ENCODE measurements at places on chromosomes 3 and 15.

DNA sequence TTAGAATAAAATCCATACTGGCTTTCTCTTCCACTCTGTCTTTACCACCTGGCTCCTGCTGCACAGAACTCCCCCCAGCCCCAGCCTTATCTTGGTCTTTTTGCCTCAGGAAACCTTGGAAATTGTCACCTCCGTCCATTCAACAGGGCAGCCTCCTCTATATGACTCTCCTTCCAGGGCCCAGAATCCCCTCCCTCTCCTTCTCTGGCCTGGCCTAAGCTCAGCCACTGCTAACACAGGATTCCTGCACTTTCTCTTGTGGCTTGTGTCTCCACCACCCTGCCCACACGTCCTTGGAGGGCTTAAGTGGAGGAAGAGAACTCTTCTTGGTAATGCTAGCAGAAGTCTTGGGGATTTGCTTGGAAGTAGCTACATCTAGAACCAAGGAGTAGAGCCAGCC is 1.5 kb upstream of the IL17RD start:
- no peak for DNase-seq

GRCh38 chr15:28900041-28900891 is 14.5 kb downstream of the APBA2 start:
- no peak for DNase-seq

DNA sequence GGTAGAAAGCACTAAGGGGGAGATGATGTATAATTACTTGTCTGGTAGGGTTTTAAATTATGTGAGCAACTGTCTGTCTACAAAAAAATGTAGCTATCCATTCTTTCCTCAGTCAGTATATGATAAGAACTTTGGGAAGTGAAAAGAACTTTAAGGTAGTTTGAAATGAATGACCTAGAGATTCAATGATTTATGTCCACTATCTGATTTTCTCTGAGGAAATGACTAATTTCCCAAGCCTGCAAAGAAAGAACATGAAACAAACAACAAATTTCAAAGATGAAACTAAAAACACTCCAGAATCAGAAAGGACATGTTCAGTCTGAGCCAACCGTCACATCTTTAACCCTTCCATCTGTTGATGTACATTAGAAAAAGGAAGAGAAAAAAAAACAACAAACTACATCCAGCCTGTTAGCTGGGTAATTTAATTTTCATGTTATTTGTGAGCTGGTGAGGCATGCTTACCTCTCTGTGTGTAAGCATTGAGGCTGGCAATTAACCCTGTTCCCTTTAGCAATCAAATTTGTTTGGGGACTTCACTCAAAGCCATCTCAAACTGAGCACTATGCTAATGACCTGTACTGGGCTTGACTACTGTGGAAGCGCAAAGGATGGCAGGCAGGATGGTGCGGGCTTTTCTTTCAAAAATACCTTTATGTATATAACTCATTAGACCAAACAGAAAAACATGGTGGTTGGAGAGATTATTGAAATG is 220.1 kb downstream of the TUSC7 start:
- no peak for DNase-seq

GRCh38 chr3:30333903-30334302 is 272.5 kb upstream of the TGFBR2 start:
- no peak for DNase-seq

DNA sequence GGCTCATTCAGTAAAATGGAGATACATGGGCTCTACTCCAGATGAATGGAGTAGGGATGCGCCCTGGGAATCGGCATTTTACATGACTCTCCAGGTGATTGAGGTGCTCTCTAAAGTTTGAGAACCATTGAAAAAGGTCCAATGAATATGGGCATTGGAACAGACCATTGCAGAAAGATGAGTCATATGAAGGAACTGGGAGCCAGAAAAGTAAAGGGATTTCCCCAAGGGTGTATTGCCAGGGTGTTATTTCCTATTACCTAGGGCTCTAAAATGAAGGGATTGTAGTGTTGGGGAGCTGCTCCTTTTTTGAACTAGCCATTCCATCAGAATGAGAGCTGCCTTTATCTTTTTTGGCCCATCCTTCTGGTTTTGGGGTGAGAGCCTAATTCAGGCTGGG is 21.7 kb downstream of the CLDN11 start:
- no peak for DNase-seq

GRCh38 chr15:38864827-38865581 is 300.4 kb upstream of the RASGRP1 start:
- DNase-seq, result no peak

DNA sequence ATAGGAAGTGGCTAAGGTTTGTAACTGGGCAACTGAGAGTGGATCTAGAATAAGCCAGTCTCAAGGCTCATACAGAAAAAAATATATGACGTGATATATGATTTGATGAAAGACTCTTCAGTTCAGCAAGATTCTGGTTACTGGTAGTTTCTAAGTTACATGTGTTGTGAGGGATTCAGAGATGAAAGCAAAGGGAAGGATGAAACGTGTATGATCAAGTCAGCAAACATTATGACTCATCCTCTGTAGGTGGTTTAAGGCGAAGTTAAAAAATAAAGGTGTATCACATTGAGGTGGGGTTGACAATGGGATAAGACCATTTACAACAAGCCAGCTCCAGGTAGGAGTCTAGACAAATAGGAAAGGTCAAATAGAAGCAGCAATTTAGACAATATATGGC is 16.2 kb downstream of the TERC start:
- no peak for DNase-seq

DNA sequence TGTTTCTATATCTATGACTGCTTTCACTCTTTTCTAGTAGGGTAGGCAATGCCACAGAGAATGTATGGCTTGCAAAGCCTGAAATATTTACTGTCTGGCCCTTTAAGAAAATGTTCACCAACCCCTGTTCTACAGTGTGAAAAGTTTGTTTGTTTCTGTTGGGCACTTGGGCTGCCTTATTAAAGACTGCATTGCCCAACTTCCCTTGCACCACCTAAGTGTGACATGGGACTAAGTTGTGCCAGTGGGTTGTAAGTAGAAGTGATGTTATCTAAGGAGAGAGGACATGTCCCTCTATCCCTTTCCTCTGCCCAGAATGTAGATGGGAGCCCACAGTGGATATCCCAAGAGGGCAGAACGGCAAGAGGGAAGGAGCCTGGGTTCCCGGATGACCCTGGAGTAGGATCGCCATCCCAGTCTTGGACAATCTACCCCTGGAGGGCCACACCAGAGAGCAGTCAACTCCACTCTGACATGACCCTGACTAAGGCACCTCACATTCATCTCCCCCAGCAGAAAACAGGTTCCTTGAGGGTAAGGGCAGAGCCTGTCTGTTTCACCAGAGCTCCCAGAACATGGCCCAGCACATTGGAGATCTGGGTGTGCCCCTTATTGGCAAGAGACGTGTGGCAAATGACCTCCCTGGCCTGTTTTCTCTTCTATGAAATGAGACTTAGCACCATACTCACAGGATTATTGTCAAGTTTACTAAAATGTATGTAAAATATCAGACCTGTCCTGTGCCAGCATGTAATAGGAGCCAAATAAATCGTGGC is 138.8 kb downstream of the SMAD6 start:
- no peak for DNase-seq

DNA sequence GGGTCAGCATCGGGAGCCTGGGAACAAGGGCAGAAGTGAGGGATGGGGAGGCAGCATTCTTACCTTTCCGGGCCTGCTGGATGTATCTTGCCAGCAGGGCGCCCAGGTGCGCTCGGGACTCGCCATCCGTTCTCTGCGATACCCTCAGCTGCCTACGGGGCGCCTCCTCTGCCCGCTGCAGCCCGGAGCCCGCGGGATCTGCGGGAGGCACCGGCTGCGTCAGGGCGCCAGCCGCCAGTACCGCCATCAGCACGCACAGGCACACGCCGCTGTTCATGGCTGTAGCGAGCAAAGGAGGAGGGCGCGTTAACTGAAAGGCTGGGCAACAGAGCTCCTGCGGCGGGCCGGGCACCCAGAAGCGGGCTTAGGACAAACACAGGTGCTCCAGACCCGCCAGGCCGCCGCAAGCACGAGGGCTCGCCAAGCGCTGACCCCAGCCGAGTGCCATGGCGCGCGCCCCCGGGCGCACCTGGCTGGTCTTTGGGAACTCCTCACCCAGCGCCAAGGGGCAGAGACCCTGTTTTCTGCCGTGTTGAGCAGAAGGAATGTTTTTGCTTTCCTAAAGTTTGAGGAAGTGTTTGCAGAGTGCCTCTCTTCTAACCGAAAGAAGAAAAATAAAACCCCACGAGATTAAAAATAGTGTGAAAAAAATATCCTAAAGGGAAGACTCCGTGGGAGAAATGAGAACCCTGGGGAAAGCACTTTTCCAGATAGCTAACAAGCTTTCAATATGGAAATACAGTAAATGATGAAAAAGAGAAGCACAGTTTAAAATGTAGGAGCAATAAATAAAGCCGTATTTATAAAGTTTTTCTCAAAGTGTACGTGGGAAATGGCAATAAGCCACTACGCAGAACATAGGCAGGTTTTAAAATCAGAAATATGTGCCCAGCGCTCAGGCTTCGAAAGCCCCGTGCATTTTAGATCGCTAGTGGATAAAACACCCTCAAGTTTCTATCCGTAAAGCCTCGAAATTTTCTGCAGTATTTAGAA is 2.3 kb downstream of the CCK start:
- no peak for DNase-seq

- DNase-seq, result peak; percentile 26
Measured at GRCh38 chr15:101723171-101723873, 951 bp downstream of the TARS3 start.

- DNase-seq, result no peak
Measured at GRCh38 chr3:11507719-11508118, 136.0 kb downstream of the VGLL4 start.

DNA sequence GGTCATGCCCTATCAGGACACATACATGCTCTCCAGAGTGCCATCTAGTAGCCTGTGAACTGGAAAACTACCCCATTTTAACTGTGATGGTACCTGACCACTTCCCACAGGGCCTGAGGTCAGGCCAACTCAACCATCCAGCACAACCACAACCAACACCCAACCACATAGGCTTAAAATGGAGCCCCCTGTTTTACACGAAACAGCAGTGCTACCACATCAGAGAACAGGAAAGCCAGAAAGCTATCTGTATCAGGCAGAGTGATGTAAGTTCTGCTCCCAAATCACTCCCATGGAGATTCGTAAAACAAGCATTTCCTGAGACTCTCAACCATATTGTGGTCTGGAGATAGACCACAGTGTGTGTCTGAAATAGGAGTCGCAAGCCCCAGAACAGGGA is 1017.3 kb upstream of the EPHA6 start:
- DNase-seq, result no peak

DNA sequence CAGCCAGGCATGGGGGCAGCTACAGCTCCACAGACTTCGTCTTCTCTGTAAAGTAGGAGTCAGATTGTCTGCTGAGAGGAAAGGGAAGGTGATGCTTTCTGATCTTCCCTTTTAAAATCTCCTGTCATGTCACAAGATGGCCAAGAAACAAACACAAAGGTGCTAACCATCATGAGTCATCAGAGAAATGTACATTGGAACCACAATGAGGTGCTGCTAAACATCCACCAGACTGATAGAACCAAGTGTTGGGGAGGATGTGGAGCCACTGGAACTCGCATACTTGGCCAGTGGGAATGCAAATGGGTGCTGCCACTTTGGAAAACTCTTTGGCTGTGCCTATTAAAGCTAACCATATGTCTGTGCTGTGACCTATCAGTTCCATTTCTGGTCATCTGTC is 268.8 kb downstream of the SLCO3A1 start:
- no peak for DNase-seq

- DNase-seq, result no peak
Measured at GRCh38 chr3:187694801-187695200, 7.6 kb downstream of the RTP2 start.

- no peak for DNase-seq
Measured at GRCh38 chr3:48563382-48563918, at the start of gene UCN2. Gene UCN2, minus strand, starts transcription at chr3:48563781. Its CDS starts 657 bp downstream, at chr3:48563124.
